CD4-positive, alpha-beta T cell treated with Interleukin-2 at 100 ng/mL for 4 hours (primary cell): ENCODE measurements at places on chromosomes 3 and 15.

DNA sequence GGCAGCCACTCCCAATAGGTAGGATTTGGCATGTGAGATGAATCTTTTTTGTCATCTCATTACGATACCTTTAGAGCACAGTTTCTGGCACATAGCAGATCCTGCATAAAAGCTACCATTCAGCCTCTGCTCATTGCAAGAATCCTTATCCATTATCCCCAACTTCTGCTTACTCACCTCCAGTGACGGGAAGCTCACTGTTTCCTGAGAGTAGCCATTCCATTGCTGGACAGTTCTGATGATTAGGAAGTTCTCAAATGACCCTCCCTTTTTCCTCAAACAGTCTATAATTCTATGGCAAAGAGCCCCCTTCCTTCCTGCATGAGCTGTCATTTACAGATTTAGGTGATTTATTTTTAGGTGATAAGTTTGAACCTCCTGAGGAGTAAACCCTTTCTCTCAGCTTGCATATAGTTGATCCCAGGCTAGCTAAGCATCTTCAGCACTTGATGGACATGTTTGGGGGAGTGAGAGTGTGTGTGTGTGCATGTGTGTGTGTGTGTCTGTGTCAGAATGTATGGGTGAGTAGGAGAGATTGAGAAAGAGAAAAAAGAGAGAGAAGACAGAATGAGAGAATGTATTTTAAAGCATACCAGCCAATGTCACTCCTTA, 109.7 kb downstream of the LSM3 start:
- no peak for DNase-seq

DNA sequence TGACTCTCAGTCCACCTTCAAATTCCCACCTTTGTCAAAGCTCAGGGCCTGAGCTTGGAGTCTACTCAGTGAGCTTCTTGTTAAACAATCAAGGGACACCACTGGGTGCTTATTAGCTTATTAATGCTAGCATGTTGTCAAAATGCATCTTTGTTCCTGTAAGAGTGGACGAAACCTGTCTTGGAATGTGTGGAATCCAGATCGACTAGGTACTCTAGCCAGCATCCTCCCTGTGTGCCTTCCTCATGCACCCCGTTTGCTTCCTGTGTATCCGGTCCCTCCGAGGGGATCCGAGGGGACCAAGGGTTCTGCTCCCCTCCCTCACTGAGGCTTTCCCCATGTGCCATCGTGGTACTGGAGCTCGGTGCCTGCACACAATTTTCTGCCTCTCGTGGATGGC, 75.7 kb upstream of the UBE3A start:
- DNase-seq = no peak

GRCh38 chr3:103195216-103195615, 760.4 kb downstream of the ZPLD1 start:
- no peak for DNase-seq

DNA sequence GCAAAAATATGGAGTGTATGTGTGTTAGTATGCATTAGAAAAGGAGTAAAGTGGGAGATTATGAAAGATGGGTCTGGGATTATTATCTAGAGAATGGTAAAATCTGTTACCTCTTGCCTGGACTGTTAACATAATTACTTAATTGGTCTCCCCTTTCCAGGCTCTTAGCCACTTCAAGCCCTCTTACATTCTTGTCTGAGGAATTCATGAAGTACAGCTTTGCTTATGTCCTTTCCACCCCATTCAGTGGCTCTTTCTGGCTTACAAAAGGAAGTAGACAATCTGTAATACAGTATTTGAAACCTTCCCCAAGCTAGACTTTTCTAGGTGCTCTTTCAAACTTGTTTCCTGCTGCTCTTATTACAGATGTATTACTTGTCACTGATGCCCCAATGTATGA, 129.8 kb downstream of the MBNL1 start:
- DNase-seq = no peak

DNA sequence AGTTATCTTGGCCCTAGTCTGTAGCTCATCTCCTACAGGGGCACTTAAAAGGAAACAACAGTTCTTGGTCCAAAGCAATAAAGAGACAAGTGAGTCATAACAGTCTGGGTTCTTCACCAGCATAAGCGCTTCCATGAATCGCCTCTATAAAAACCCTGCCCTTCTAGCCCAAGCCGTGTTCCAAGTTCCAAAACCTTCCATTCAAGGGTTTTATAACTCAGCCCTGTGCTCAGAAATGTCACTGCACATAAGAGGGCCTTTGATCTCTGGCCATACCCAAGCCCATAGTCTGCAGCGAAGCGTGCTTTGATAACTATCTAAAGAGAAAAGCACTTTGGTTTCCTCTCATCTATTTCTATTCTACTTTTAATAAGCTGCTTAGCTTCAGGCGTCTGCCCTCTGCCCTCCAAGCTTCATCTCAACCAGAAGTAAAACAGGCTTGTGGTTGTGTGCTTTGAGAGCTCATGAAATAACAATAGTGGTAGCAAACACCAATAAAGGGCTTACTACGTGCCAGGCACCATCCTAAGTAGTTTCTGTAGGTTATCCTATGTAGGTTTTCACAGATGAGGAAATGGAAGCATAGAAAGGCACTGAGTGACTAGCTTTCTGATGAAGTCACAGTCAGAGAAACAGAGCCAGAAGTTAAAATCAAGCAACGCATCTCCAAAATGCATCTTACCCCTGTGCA, 64.0 kb upstream of the AKAP13 start:
- peak; percentile 76 for DNase-seq

GRCh38 chr3:4401441-4401840, 65.6 kb downstream of the SUMF1 start:
- no peak for DNase-seq

- DNase-seq = no peak
These were observed 211.2 kb downstream of the WDR72 start for GRCh38 chr15:53548236-53548635.

DNA sequence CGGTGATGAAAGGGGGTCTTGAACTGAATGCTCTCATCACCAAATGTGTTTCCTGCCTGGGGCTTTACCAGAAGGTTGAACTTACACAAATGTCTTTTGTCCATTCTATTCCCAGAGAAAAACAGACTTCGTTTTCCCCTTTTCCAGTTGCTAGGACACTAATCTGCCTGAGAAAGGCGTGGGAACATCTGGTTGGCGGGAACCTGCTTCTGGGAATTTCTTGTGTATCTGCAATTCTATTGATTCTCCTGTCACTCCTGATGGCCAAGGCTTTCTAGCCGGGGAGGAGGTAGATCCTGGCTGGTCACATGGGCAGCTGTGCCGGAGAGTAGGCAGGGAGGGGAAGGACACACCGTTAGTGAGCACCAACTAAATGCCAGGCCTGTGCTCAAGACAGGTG, 31.1 kb upstream of the CCDC174 start:
- no peak for DNase-seq

- peak; percentile 7 for DNase-seq
These were observed 104.7 kb downstream of the UNC13C start for GRCh38 chr15:54082836-54083492.

- no peak for DNase-seq
These were observed 32.3 kb downstream of the TSPAN3 start for GRCh38 chr15:77038312-77039216.

DNA sequence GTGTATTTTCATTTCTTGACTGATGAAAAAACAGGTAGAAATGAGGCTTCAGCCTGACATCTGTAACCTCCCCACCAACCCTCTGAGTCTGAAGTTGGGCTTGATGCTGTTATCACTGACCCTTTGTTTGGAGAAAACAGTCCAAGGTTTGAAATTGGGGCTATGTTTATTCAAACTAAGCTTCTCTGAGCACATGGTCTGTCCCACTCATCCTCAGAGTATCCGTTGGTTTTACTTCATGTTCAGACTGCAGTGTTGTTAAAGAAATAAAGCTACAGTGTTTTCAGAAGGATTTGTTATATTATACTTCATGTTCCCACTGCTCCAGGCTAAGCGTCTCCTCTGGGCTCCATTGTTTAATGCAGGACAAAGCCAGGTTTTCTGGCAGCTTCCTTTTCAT, 6.0 kb downstream of the MAPKBP1 start:
- DNase-seq = no peak

GRCh38 chr3:46656778-46657556, 36.5 kb downstream of the ALS2CL start:
- no peak for DNase-seq

GRCh38 chr3:24522146-24522579, 27.5 kb upstream of the THRB start:
- DNase-seq = no peak
